ENCODE measurements at places on chromosomes 5 and 9.

- no peak for DNase-seq
These were observed 70.5 kb downstream of the MED27 start for GRCh38 chr9:132008855-132009812.

- DNase-seq: no peak
These were observed 90.8 kb downstream of the SUSD1 start for GRCh38 chr9:112084334-112084733.

DNA sequence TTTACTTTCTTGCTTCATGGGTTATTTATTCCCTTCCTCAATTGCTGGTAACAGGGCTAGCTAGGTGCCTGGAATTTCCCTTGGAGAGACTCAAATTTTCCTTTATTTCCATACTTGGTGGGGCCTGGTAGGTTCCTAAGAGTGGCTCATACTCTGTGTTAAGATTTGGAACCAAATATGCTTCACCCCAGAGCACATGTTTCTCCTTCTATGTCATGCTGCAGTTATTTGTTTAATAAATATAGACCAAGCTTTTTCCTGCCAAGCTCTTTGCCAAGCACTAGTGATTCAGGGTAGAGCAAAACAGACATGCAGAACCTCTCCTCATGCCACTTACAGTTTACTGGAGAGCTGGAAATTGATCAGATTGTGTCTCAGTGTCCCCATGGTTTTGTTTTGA lies 290.3 kb upstream of the SGCD start:
- no peak for DNase-seq

DNA sequence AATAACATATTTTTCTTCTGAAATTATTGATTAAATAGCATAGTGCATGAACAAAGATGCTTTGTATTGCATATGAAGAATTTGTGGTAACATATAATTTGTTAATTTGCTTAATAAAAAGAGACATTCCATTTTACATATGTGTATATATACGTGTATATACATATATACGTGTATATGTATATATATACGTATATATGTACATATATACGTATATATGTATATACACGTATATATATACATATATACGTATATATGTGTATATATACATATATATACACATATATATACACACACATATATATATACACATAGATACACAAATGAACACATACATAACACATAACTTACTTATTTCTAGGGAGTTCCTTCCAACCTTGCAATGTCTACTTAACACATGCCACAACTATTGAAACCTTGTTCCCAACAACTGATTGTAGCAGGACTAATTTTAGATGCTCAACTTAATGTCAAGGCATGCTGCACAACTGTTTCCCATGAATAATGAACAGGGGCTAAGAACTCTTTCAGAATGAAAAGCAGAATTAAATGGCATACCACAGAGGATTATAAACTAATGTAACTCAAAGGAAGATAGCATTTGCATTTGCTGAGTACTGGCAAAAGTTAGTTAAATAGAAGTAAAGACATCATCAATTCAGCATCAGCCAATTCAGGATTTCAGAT lies 17.4 kb downstream of the KIF24 start:
- no peak for DNase-seq

GRCh38 chr5:68010740-68011139 lies 204.8 kb upstream of the PIK3R1 start:
- no peak for DNase-seq

DNA sequence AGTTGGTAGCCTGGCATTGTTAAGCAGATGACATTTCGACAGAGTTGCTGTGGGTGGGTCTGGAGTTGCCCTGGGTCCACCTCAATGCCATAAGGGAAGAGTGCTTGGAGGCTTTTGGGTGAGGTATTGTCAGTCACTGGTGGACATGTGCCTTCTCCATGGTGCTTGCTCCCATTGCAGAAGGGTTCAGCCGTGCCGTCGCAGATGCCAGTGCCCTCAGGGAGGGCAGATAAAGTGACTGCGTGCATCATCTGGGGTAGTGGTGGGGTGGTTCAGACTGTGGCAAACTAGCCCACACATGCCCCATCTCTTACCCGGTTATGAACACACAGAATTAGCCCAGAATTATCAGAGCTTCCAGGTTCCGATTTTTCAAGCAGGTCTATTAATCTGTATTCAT lies 71.6 kb downstream of the FBXL7 start:
- DNase-seq: no peak

DNA sequence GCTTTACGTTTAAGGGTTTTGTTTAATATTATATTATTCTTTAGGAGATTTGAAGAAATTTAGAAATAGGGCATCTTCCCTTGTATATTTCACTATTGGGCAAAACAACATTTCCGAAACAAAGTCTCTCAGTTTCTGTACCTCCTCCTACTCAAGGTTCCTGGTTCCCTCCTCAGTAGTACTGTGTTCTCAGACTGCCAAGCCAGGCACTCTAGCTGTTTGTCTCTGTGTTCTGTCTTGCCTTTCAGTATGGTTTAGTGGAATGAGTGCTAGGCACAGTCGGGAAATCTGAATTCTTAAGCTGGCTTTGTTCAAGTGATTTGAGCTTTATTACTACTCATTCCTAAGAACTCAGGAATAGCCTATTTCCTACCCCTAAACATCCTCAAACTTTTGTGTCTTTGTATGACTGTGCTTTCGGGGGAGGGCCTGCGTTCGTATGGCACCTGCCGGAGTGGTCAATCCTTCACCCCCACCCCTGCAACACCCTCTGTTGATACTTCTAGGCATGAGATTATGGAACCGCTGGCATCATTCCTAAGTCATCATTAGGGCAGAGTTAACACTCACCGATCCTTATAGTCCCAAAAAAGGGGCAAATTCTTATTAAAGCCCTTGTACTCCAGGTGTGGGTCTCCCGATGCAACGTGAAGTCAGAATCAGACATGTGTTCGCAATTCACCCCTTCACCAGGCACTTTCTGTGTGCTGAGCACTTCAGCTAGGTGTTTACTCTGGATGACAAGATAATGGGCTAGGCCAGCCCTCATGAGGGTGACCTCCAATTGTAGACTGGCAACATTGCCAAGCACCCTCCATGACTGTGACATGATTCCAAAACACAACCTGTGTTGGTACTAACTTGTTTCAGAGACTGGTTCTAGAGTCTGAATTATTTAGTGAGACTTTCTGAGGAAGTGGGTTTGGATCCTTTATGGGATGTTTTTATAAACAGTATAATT lies 24.5 kb downstream of the SNX18 start:
- DNase-seq: no peak

- no peak for DNase-seq
These were observed 169.9 kb downstream of the CDH9 start for GRCh38 chr5:26868504-26868903.

- DNase-seq: no peak
These were observed 85.9 kb upstream of the LIFR start for GRCh38 chr5:38642189-38642911.

DNA sequence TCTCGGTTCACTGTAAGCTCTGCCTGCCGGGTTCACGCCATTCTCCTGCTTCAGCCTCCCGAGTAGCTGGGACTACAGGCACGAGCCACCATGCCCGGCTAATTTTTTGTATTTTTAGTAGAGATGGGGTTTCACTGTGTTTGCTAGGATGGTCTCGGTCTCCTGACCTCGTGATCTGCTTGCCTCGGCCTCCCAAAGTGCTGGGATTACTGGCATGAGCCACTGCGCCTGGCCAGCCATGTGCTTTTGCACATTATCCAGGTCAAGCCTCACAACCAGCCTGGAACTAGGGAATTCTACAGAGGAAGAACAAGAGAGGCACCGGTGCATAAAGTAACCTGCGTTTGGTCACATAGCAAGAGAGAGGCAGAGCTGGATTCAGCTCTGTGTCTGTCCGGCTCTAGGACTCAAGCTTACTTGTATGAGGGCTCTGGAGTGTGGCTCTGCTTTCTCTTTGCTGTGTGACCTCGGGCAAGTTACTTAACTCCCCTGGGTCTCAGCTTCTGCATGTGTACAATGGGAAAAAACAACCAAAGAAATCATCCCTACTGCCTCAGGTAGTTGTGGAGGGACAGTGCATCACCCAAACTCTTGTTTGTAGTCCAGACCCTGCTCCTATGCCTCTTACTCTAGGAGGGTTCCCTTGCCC lies 6.3 kb downstream of the FGF18 start:
- DNase-seq: no peak

GRCh38 chr5:58239045-58239444 lies 220.8 kb downstream of the PLK2 start:
- no peak for DNase-seq

DNA sequence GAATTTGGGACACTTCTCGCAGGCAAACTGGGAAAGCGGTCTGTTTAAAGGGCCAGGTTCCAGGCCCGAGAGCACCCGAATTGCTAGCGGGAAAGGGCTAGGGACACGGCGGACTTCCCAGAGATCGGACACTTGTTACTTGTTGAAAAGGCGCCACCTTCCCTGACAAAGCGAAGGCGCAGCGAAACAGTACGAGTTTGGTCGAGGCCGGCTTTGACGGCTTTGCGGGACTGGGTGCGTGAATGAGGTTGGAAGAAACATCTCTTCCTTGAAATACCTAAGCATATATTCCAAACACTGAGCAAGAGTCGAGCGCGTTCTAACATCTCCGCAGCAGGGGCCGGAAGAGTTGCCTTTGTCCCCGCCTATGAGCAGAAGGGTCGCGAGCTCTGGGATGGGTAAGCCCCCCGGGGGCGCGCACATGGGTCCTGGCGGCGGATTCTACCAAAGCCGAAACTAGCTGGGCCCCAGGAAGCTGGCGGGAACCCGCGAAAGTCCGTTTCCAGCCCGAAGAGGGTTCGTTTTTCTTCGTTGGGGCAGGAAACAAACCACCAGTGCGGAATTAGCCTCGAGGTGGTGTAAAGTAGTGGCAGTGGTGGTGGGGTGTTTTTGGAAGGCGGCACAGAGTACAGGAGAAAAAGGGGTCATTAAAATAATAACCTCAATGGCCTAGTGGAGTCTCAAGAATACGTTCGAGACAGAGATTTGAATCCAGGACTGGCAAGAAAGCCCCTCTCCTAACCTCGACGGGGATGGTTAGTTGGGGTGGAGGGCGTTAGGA lies 1.5 kb downstream of the GDNF start:
- DNase-seq: no peak

GRCh38 chr5:173486355-173487225 lies 129.9 kb downstream of the BOD1 start:
- no peak for DNase-seq

GRCh38 chr5:87541033-87541432 lies 128.3 kb upstream of the CCNH start:
- DNase-seq: no peak

GRCh38 chr9:138060365-138060764 lies 182.8 kb downstream of the CACNA1B start:
- no peak for DNase-seq

GRCh38 chr5:100550531-100551051 lies 15.4 kb downstream of the FAM174A start:
- DNase-seq: no peak

- DNase-seq: no peak
These were observed 31.2 kb upstream of the LECT2 start for GRCh38 chr5:135985951-135986350.

- no peak for DNase-seq
These were observed 832 bp downstream of the LMBRD2 start for GRCh38 chr5:36150676-36151433.

DNA sequence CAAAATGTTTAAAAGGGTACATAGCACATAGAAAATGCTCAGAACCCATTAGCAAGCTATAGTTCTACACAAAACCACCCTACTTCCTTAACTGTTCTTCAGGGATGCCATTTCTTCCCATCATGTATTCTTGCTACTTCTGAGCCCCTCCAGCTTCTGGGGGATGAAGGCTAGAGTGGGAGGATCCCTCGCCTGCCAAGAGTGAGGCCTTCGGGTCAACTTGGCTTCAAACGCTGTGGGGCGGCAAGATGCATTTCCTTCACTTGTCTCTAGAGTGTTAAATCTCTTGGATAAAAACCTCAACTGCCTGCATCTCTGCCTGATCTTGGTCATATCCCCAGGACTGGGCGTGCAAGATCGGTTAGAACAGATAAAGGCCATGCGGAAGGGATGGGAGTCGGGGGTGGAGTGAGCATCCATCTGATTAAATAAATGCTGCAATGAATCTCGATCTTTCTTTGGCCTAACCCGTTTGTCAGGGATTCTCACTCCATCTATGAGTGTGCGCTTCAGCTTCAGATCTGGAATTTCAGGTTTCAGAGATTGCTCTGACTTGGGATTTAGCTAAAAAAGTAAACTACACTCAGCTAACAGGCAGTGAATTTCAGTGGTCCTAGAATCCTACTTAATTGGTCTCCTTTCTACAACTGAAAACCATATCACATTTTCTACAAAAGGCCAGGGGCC lies 118.0 kb upstream of the PANK3 start:
- DNase-seq: no peak

GRCh38 chr5:36272136-36272690 lies 29.5 kb downstream of the RANBP3L start:
- no peak for DNase-seq

DNA sequence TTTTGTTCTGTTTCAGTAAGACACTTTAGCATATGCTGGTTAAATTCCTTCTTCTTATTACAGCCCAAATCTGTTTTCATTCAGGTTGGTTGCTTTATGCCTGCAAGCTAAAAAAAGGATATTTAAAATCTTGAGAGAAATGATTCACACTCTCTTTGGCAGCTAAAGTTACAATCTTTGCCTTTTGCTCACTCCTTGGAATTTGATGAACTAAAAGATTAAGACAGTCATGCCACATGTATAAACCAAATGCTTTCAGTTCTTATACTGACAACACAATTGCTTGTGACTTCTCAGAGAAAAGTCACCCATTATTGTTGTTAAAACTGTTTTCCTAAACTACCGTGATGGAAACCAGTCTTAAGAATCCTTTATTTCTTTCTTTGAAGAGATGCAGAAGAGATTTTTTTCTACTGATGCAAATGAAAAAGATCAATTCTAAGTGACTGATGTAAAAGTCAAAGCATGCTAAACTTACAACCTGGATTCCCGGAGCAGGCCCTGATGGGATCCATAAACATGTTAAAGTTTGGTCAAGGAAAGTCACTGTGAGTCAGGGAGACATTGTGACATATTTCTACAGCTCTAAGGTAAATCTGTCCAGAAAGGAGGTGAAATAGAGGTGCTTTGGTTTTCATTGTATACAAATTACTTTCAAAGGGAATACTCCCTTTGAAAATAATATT lies 144.2 kb upstream of the CDH10 start:
- no peak for DNase-seq

- DNase-seq: no peak
These were observed 59.3 kb downstream of the TRIO start for GRCh38 chr5:14202462-14202861.

GRCh38 chr9:113148781-113149510 lies 1.9 kb upstream of the SLC31A2 start:
- DNase-seq: no peak

DNA sequence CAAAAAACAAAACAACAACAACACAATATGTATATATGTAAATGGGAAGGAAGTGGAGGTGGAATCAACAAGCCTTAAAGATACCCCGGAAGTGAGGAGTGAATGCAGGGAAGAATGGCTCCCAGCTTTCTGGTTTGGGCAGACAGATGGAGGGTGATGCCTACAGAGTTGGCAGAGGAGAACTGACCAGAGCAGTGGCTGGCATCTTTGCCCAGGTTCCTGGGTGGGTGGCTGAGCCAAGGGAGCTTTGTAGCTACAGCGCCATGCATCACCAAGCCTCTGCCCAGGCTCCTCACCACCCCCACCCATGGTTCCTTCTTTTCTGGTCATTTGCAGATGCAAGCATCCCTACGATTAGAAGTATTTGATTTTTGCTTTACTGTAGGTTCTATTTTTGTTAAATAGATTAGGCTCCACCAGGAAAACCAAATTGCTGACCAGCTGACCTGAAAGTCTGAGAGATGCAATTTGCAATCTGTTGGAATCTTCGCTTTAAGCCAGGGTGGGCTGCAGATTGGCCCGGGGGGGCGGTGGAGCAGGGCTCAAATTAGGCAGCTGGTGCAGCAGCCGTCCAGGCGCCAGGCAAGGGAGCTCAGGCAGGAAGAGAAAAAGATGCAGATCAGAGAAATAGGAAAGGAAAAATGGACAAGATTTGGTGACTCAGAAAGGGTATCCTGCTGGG lies 163.3 kb upstream of the TBC1D2 start:
- DNase-seq: no peak
